ENCODE measurements at places on chromosomes 2 and 18.

- DNase-seq: no peak
These were observed 52.2 kb upstream of the B3GNT2 start for GRCh38 chr2:62143696-62144095.

GRCh38 chr2:233061591-233062450, 1.7 kb downstream of the INPP5D start:
- no peak for DNase-seq

DNA sequence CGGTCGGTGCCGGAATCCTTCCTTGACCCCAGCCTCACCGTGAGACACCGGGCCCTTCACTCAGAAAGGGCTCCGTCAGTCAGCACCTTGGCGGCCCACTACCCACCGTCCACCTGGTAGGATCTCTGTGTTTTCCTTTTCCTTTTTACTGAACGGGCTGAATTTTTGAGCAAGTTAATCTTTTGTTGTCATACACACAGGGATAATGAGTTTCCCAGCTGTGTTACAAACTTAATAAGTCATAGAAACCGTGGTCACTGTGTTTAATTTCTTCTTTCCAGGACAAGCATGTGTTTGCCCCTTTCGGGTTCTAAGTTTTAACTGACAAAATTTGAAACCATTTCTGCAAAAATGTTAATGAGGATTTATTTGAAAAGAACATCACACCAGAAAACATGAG, 39.0 kb upstream of the TPO start:
- no peak for DNase-seq

DNA sequence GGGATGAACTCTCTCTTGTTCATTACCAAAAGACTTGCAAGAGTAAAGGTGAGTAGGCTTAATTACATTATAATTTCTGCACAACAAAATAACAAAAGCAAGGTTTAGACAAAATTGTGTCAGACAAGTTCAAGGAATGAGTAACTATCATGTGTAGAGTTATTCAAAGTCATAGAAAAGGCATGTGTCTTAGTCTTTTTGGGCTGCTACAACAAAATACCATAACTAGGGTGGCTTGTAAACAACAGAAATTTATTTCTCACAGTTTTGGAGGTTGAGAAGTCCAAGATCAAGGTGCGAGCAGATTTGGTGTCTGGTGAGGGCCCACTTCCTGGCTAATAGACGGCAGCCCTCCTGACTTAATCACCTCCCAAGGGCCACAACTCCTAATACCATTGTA, 37.6 kb downstream of the IL1R2 start:
- no peak for DNase-seq

DNA sequence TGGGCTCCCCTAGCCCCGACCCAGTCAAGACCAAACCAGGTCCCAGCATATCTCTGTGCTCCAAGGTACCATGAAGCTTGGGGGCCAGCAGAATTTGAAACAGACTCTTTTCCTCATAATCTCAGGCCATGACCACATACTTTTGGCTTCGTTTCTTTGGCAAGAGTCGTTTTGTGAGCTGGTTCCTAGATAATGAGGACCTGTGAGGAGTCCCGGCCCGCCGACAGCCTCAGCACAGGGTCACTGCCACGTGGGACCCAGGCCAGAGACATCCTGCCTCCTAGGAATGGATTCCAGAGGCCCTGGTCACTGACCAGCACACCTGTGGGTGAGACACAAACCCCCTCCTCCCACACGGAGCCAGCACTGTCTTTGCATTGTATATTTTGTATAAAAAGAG, 73.5 kb downstream of the VAPA start:
- no peak for DNase-seq

GRCh38 chr2:85915606-85916303, 27.0 kb upstream of the ST3GAL5 start:
- no peak for DNase-seq

DNA sequence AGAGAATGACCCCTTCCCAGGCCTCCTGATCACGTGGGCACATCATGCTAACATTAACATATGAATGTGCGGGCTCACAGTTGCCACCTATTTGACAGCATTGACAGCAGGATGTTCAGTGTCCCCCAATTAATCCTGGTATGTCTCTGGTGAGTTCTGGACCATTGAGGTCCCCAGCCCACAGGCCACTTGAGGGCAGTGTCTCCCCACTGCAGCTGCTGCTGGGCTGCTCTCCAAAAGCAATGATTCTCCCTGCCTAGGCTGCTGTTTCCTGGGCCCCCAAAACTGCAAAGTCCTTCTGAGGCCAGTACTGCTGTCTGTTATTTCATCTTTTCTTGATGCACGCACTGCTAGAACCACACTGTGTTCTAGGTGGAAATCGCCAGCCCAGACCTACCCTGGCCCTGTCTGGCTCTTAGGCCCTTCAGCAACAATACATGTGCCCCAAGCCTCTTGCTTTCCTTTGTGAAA, 52.7 kb upstream of the MAPK4 start:
- no peak for DNase-seq

DNA sequence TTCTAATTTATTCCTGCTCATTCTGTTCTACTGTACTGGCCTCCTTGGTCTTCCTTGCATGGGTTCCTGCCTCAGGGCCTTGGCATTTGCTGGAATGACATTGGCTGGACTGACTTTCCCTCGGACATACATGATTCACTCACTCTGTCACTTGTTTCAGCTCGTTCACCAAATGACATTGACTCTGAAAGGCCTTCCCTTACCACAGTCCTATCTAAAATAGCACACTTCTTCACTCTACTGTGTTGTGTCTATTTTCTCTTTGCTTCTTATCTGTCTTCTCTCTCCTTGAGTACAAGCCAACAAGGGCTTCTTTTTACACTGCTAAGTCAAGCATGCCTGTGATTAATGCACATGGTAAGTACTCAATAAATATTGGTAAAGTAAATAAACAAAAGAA, 65.6 kb downstream of the SCG2 start:
- DNase-seq: no peak

DNA sequence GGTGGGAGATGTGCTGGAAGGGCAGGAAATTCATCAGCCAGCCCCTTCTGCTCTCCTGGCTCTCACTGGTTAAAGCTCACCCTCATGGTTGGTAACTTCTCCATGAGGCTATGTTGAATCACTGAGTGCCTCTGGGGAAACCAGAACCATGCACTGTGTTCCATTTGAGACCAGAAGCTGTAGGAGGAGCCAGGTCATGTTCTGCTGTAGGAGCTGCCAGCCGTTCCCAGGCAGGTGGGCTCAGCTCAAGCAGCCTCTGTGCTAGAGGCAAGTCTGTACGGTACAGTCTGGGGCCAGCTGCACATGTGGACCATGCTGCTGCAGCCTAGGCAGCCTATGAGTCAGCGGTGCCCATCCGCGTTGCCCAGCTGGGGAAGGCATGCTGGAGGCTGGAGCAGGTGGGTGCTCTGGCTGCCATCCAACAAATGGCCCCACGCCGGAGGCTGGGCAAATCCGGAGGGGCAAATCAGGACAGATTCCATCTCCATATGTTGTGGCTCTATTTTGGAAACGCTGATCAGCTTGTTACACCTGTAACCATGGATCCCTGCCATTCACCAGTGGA, 22.0 kb upstream of the KCNF1 start:
- no peak for DNase-seq

DNA sequence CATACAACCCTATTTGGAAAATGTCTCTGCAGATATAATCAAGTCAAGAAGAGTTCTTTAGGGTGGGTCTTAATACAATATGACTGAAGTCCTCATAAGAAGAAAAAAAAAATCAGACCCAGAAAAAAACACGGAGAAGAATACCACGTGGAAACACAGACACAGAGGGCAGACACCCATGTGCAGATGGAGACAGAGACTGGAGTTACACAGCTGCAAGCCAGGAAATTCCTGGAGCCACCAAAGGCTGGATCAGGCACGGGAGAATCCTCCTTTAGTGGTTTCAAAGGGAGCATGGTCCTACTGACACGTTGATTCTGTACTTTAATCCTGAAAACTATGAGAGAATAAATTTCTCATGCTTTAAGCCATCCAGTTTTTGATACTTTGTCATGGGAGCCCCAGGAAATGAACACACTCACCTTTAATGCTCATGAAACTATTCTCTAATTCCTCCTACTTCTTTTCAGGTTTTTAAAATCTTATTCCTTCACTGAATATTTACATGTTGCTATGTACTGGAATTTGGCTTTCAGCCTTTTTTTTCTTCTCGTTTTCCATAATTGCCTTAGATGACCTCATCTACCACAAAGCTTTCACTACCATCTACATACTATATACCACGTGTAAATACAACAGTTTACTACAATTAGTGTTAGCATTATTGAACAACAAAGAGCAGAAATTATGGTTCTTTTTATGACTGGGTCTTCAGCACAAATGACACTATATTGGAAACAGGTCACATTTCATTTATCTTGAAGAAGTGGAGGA, 529.1 kb downstream of the IRS1 start:
- DNase-seq: no peak

DNA sequence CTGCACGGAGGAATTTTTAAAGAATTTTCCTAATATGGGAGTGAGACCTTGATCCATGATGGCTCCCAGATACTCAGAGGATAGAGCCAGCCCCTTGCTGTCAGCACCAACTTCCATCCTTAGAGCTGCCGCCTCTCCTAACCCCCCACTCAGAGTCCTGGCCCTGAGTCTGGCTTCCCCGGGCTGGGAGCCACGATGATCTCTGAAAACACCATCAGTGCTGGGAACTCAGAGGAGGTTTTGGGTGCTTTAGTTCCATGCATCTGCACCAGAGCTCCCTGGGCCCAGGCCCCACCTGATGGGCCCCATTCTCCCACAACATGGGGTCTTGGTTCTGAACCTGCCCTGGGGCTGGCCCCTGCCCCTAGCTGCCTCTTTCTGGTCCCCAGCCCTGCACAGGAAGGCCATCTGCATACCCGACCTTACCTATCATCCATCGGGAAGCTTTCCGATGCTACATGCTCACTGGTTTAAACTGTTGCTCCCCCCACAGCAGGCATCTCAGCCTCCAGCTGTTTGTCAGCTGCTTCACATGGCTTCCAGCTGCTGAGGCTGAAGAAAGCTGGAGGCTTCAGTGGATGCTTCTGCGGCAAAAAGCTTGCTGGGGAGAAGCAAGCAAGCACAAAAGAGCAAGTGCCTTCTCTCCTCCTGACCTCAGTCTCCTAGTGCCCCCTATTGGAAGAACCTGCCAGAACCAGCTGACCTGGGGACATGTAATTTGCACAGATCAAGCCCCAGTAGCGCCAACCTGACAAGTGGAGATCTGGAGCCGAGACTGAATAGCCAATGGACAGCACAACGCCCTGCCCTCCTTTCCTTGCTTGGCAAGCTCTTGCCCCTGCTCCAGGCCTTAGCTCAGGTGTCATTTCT, 24.2 kb upstream of the RHOB start:
- DNase-seq: no peak

GRCh38 chr2:74725287-74725686, 71.2 kb downstream of the SEMA4F start:
- no peak for DNase-seq

DNA sequence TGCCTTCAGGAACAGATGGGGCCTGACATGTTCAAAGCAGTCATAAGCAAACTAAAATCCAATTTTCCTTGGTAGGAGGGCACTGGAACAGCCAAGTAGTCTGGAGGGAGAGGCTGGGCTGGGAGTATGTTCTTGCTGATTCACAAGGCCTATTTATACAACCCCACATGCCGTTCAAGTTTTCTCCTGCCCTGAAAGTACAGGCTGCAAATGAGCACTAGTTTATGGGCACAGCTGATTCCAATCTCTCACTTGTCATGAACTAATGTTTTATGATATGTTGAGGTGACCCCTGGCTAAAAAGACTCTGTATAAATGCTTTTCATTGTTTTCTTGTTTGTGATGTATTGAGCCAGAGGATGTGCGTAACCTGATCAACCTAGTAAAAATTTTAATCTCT, 183.4 kb upstream of the SRD5A2 start:
- no peak for DNase-seq

- DNase-seq: peak; percentile 32
These were observed 204.0 kb downstream of the CYRIA start for GRCh38 chr2:16461672-16462071.

GRCh38 chr2:25794544-25795276, 83.6 kb downstream of the ASXL2 start:
- no peak for DNase-seq

DNA sequence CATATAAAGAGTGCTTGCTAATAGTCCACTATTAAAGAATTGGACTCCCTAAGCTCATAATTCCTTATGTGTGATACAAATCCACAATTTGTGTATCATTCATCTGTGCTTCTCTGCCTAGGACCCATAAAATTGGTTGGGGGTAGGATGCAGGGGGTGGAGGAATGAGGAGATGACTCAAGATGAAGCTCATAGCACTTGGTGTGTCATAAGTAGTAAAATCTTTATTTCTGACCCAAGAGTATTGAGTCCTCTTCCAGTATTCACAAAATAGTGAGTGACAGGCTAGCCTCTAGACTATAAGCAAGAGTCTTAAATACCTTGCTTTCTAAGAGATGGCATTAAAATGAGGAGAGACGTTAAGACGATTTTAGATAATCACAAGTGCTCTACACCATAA, 390.9 kb upstream of the CDH19 start:
- DNase-seq: no peak

DNA sequence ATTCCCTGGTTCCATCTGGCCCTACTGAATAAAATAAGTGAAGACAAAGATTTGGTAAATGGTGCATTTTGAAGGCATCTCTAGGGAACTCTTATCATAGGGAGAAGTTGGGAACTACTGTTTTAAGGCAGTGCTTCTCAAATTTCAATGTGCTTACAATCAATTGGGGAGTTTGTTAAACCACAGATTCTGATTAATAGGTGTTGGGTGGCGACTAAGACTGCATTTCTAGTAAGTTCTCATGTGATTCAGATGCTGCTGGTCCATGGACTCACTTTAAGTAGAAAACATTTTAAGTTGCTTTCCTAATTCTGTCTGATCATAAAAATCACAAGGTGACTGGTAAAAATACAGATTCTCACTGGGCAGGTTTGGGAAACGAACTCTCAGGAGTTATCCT, 14.6 kb downstream of the FARSB start:
- DNase-seq: no peak

- no peak for DNase-seq
These were observed 93.8 kb upstream of the SKOR2 start for GRCh38 chr18:47345291-47345690.

DNA sequence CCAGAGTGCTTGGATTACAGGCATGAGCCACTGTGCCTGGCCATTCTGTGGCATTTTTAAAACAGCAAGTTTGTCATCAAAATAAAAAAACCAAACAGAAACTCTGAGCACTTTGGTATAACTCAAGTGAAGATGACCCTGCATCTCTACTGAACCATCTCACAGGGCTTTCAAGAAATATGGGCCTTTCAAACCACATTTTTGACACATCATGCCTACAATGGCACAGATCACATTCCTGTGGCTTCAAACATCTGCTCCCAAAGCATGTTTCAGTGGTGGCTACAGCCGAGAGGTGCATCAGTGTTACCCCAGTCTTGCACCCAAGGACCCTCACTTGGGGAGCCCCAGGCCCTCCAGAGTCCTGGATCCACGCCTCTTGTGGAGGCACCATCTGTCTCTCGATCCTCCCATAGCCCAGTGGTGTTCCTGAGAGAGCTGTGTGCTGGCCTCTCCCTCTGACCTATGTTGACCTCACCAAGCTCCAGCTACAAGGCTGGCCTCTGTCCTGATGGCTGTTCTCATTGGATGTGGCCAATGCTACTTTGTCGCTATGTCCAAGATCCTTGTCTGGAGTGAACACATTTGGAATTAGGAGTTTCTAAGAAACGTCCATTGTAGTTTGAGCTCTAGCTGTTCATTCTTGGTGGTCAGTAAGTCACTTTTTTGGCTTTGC, 55.2 kb upstream of the RALBP1 start:
- DNase-seq: peak; percentile 64

All from osteocyte (in vitro differentiated cells).